NCI-H1105 treated with DMSO at 0.1 percent for 48 hours (cell line): ENCODE measurements at places on chromosomes 1 and 21.

GRCh38 chr1:11629184-11630016 is 24.8 kb downstream of the FBXO2 start:
- DNase-seq = no peak

- no peak for DNase-seq
Observed at GRCh38 chr1:30461640-30462039, 261.7 kb downstream of the MATN1 start.

GRCh38 chr1:205579711-205580110 is 52.1 kb downstream of the ELK4 start:
- no peak for DNase-seq

GRCh38 chr1:157217486-157217885 is 79.3 kb upstream of the ETV3 start:
- DNase-seq = no peak

GRCh38 chr1:85816606-85817005 is 108.4 kb upstream of the ZNHIT6 start:
- DNase-seq = no peak

DNA sequence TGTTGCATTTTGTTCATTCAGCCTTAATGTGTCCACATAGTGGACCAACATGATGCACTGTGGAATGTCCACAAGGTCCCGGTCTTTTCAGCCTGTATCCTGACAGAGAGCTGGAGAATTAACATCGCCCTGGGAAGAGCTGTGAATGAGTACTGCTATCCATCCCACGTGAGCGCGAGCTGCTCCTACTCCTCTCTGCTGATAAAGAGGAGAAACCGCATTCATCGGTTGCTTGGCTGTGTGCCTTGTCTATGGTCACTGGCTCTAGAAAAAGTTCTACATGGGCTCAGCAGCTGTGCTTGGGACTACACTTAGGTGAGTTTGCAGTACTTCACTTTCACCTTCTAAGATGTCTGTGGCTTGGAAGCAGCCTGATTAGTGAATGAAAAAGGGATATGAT is 31.1 kb upstream of the IGSF5 start:
- no peak for DNase-seq

DNA sequence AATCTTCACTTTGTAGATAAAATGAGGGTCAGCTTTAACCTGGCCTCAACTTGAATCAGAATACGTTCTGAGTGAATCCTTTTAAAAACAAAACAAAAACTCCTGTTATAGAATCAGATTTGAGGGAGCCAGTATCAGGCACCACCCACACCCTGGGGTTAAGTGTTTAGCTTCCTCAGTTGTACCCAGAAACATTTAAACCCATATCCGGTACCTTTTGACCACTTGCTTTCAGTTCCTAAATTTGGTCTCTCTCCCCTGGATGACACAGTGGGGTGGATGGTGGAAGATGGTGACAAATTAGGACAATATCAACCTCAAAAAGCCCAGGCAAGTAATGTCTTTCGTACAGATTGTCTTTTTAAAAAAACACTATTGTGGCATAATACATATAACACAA is 10.4 kb downstream of the KLHDC7A start:
- no peak for DNase-seq

GRCh38 chr1:55155522-55155921 is 59.6 kb downstream of the USP24 start:
- DNase-seq = peak; percentile 20

DNA sequence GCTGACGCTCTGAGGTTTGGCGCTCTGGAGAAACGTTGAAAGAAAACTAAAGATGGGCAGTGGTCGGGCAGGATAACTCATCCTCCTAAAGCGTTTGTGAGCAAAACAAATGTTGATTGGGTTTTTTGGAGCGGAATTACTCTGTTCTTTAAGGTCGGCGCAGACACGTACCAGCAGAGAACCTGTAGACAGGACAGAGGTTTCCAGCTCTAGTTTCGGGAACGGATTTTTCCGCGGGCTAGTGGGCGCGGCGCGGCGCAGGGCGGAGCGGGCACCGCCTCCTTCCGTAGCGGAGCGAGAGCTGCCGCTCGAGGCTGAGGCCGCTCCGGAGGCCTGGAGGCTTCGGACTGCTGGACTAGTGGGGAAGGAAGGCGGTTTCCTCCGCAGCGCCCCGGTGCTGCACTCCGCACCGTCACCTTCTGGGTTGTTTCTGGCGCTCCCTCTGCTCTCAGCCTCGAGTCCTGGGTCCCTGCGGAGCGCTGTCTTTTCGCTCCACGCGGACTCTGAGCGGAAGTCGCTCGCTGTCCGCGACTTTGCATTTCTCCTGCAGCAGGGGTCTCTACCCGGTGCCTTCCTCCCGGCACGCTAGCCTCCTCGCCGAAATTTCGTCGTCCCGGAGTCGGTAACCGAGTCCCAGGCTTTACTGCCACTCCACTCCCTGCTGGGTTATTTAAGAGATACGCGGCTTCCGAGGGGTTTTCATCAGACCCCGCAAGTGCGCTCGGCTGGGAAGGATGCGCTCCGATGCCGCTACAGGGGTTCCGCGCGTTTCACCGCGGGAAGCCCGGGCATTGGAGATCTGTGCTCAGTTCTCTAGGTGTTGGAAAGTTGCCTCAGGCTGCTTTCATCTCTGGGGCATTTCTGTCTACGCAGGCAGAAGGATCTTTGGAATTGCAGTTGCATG is 7.0 kb downstream of the FOXD2 start:
- DNase-seq = no peak

- DNase-seq = no peak
Observed at GRCh38 chr1:212613440-212614335, 5.1 kb downstream of the ATF3 start.

DNA sequence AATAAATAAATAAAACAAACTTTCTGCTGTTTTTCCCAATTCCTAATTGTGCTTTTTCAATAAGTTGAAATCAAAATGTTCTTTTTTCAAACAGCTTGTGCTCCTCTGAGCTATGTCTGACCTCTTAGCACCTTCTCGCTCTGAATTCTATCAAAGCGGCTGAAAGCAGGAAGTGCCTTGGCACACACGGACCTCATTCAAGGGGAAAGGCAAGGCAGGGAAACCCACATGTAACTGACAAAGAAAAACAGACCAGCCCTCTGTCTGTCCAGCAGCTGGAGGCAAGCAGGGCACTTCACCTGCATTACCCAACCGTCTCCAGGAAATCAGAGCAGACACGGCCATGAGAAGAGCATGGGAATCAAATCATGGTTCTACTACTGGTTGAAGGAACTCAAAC is 56.7 kb downstream of the PLPP3 start:
- no peak for DNase-seq

- no peak for DNase-seq
Observed at GRCh38 chr21:24729568-24729967, 877.7 kb downstream of the MRPL39 start.

DNA sequence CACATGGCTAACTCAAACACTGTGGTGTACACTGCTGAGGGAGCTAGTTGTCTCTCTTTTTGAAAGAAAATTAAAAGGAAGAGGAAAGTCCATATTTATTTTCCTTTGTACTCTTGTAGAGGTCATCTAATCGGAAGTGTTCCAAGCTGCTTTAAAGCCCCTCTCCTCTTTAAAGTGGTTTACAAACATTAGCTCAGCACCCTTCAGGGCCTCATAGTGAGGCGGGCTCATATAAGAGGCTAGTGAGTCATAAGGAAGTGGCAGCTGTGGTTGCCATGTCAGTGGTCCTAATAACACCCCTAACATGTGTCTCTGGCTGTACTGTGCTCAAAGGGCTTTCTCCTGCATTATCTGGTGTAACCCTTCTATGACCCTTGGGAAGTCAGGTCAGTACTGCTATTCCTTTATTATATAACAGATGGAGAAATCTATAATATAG is 104.4 kb upstream of the SERBP1 start:
- no peak for DNase-seq

DNA sequence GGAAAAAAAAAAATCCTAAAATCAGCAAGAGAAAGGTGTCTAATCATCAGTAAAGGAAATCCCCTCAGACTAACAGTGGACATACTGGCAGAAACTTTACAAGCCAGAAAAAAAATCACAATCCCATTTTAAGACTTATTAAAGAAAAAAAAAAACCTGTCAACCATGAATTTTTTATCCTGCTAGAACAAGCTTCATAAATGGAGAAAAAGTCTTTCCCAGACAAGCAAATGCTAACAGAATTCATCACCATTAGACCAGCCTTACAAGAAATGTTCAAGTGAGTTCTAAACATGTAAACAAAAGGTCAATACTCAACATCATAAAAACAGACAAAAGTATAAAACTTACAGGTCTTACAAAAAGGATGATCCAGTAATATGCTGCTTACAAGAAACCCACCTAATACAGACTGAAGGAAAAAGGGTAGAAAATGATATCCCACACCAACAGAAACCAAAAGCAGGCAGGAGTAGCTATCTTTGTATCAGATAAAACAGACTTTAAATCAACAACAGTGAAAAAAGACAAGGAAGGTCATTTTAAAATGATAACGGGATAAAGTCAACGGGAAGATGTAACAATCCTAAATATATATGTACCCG is 129.6 kb downstream of the EVI5 start:
- no peak for DNase-seq

DNA sequence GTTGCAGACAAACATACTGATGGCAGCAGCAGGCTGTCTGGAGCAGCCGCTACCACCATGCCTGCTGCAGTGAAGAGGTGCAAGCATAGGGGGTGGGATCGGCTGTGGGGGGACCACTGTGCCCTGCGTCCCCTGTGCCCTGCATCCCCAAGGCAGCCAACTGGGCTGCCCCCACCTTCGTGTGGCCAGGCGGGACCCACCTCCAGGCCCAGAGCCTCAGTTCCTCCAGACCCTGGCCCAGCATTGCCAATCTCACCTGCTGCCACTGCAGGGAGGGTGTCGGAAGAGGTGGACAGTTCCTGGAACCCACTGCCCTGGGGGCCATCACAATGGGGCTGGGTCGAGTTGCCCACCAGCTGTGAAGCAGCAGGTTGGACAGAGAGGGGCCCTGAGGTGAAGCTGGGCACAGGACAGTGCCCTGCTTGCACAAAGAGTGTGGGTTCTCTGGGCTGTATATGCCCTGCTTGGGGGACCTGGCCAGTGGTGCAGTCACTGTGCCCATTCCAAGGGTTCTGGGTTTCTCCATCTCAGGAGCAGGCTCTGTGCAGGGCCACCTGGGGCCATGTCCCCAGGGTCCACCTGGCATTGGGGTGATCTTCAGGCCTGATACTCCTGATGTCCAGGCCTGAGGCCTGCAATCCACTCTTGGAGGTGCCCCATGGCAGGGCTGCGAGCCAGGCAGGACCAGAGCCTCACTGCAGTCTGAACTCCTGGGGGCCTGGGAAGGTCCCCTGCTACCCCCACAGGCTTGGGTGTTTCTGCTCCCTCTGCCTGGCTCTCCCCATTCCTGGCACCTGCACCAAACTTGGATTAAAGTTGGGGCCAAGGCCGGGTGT is 261.4 kb upstream of the NRIP1 start:
- no peak for DNase-seq

DNA sequence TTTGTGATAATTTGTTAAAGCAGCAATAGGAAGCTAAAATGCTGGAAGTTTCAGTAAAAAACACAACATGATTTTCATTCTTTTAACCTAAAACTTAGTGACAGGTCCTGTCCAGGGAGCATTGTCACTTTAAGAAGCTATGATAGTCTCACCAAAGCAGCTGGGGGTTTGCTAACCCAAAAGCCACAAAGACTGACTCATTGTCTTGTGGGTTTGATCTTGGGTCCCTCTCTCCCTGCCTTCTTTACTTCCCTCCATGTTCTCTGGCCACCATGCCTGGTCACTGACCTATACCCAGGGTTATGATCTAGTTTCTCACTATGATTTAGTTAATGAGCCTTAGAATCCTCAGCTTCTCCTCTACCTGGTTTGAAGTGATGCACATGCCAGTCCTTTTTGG is 213.5 kb upstream of the PTGFR start:
- DNase-seq = no peak

- no peak for DNase-seq
Observed at GRCh38 chr1:13753636-13754402, 53.8 kb downstream of the PRDM2 start.

DNA sequence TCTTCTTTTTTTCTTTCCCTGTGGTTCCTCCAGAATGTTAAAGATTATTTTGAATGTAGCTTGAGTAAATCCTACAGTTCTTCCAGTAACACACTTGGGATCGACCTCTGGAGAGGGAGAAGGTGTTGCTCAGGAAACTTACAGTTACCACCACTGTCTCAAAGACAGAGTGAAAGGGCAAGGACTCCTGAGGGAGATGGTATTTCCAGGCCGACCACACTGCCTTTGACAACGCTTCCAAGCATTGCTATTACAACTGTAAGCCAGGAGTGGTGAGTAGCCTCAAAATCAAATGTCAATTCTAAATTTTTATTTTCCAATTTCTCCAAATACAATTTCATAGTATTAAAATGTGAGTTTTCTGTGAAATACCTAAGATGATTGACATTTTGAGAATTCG is 125.9 kb downstream of the PDE4B start:
- DNase-seq = no peak

- DNase-seq = no peak
Observed at GRCh38 chr1:3676581-3677470, 24.5 kb downstream of the TP73 start.

GRCh38 chr1:181122222-181122621 is 33.7 kb downstream of the IER5 start:
- DNase-seq = no peak

DNA sequence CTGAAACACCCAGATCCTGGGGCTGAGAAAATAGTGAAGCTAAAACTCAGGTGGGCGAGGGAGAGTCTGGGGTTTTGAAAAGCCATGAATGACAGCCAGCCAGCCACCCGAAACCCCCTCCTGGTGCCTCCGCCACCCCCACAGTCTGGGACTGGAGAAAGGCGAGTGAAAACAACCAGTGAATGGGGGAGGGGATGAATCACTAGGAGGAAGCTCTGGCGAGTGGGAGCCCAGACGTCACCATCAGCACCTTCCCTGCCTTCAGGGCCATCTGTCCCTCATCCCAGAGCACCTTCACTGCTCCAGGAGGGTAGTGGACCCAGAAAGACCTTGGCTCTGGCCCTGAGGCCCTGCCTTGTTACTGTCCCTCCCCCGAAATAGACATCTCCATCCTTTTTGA is 9.2 kb downstream of the RORC start:
- DNase-seq = no peak

- no peak for DNase-seq
Observed at GRCh38 chr1:235018161-235018560, 110.5 kb downstream of the TOMM20 start.

- peak; percentile 6 for DNase-seq
Observed at GRCh38 chr1:183609759-183610452, 19.6 kb upstream of the NCF2 start.

GRCh38 chr1:246324711-246325110 is 182.4 kb downstream of the SMYD3 start:
- DNase-seq = no peak

GRCh38 chr21:31316488-31317169 is 27.4 kb downstream of the TIAM1 start:
- DNase-seq = no peak
